CD4-positive, alpha-beta T cell treated with Interleukin-4 for 4 hours (primary cell): ENCODE measurements at places on chromosomes 3 and 15.
A peak's percentile ranks its signal among the peaks of the same experiment; 100 is the strongest.

DNA sequence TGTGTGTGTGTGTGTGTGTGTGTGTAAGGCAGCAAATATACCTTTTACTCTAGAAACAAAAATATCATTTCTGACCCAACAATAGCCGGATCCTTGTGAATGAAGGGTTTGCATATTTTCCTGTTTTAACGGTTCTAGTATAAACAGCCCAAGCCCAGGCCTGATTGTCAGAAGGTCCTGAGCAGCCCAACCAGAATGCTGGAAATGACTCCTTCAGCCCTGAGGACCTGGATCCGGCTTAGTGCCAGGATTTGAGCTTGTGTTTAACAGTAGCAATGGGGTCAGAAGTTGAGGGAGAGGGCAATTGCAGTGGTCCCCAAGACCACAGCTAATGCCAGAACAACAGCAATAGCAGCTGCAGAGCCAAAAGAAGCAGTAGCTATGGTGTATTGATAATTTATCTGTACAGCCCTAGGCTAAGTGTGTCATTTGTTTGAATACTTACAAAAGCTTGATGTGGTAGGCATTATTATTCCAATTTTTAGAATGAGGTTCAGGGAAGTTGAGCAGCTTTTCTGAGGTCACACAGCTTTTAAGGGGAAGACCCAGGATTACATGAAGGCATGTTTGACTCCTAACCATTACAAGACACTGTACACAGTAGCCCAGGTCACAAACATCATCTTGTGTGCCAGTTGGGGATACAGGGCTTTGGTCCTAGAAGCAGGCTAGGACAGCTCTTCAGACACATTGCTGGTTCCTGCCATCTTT lies 12.8 kb downstream of the FOXL2 start:
- no peak for DNase-seq

DNA sequence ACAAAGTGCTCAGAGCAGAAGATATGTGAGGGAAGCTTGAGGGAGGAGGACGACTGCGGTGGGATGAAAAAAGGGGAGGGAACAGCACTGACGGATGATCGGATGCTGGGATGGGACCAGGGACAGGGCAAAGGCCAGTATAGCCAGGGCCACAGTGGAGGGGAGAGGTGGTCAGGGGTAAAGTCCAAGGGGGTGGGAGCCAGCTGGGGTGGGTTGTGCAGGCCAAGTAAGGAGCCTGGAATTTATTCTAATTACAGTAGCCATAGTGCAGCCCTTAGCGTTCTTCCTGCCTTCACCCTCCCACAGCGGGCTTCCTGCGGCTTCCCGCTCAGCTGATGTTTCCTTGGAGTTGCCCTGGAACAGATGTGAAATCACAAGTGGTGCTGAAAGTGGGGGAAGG lies 7.6 kb upstream of the APEH start:
- DNase-seq, result no peak

DNA sequence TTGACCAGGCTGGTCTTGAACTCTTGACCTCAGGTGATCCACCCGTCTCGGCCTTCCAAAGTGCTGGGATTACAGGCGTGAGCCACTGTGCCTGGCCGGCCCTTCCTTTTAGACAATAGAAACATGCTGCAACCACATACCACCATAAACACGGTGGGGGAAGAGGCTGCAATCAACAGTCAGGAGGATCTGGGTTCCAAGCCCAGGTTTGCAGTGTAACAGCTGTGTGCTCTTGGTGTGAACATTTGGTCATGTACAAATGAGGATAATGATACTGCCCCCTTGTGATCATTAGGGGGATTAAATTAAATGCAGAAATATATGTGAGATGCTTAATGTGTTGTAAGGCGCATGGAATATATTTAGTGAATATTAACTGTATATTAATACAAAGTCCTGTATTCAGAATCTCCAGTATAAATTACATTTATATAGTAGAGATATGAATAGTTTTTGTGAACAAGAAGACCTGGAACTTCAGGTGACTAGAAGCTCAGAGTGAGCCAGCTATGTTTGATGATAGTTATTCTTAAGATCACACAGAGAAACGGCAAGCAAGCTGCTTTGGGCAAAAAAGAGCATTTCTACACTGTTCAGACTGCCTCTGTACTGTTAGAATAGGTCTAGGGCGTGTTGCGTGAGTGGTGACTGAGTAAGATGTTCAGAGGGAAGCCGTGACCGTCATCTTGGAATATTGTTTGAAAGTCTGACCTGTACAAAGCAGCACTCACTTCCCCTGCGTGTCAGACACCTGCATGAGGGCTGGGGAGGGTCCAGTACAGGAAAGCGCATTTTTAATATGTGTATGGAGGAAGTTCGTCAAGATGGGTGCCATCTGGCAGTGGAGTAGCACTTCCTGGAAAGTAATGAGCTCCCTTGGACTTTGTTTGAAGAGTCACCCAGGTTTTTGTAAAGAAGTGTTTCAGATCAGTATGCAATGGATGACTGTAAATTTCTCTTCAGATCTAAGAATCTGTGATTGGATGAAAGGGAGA lies 125.8 kb downstream of the PGPEP1L start:
- DNase-seq, result peak; percentile 57

DNA sequence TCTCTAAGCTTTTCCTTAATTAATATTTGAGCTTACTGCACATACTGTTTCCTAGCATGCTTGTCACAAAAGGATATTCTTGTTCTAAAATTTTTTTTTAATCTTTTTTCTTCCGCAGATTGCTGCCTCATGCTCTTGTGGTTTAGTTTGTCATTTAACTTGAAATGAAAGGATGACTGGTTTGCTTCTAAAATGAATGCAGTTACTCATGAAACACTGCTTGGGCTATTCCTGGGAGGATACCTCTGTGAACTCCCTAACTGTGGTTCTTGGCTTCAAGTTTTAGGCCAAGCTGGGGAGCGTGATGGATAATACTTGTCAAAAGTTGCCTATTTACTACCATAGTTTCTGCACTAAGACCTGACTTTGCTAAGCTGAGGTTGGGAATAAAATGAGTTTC lies 64.0 kb downstream of the USP13 start:
- DNase-seq, result no peak

DNA sequence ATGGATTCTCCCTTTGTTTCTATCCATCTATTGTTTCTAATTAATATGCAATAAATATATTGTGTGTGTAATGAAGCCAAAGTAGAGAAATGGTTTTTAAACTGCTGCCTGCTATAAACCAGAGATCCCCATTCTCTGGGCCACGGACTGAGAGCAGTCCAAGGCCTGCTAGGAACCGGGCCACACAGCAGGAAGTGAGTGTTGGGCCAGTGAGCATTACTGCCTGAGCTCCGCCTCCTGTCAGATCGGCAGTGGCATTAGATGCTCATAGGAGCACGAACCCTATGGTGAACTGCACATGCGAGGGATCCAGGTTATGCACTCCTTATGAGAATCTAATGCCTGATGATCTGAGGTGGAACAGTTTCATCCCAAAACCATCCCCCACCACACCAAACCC lies 85.2 kb upstream of the POMGNT2 start:
- no peak for DNase-seq

- no peak for DNase-seq
Observed at GRCh38 chr3:125287248-125287647, 74.7 kb upstream of the SLC12A8 start.

- no peak for DNase-seq
Observed at GRCh38 chr3:117545484-117545883, 835.9 kb downstream of the TUSC7 start.
